Stimulated activated CD4-positive, alpha-beta T cell treated with anti-CD3 and anti-CD28 coated beads, TNF-alpha, amount 100 ng/mL, for 4 hours (primary cell): ENCODE measurements at places on chromosomes 11 and 22.

- DNase-seq, result peak; percentile 60
Measured at GRCh38 chr22:19891317-19892256, 36.9 kb upstream of the GNB1L start.

DNA sequence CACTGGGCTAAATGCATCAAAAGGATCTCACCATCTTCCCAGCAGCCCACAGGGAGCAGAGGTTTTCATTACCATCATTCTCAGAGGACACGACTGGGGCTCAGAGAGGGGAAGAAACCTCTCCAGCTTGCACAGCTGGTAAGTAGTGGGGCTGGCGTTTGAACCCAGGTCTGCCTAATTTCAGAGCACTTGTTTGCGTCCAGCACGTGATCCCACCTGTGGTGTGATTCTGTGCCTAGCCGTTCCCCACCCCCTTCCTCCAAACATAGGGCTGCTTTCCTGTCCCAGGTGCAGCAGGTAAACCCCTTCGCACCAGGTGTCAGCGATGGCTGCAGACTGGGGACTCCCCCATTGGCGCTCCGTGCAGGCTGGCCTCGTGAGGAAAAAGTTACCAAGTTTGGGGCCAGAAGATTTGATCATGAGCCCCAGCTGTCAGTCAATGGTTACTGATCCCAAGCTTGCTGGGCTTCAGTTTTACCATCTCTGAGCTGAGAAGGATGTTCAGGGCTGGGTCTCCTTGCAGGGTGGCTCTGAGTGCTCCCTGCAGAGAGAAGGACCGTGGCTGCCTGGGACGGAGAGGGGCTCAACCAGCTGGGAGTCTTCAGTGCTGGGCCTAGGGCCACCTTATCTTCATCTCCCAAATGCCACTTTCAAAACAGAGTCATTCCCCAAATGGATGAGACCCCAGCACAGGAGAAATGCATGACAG lies 445.6 kb downstream of the TBC1D22A start:
- no peak for DNase-seq

DNA sequence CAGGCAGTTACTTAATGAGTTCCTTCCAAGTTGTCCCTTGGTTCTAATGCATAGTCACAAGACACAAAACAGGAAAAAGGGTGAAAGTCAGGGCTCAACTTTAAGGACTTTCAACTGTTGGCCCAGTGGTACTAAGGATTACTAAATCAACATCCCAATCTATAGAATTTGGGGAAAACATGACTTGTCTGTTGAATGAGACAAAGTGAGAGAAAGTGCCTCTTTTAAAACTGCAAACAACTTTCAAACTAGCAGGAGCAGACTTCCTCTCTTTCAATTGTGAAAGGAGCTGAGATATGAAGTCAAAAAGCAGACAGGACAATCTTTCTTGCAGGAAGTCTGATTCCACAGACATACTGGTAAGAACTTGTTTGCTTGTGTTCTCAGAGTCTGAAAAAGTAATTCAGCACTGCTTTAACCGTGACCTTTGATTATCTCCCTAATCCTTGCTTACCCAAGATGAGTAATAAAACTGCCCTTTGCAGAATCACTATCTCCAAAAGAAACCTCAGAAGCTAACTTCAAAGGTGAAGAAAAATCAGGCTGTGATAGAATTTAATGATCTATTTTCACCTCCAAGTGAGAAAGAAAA lies 960.7 kb upstream of the RAG2 start:
- no peak for DNase-seq

- DNase-seq, result no peak
Measured at GRCh38 chr22:43921370-43921769, 2.2 kb upstream of the PNPLA3 start.

GRCh38 chr11:82080160-82080559 lies 653.5 kb downstream of the FAM181B start:
- no peak for DNase-seq

DNA sequence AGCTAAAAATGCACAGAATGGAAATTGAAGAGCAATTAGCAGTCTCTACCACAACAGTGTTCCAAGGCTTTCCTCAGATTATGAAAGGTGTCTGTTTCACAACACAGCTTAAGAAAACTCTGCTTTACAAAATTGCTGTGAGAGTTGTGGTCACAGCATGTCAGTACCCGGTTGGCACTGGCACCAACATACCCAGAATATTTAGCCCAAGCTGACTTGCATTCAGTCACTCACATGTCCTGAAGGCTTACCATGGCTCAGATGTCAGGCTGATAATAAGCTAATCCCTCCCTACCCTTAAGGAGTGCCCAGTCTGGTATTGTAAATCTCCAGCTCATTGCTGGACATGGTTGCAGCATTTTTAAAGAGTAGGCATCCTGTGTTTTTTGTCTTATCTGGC lies 14.9 kb downstream of the NCR3LG1 start:
- no peak for DNase-seq

- no peak for DNase-seq
Measured at GRCh38 chr11:975827-976226, 50.2 kb downstream of the AP2A2 start.

- DNase-seq, result no peak
Measured at GRCh38 chr11:77019976-77020595, 14.1 kb upstream of the B3GNT6 start.

DNA sequence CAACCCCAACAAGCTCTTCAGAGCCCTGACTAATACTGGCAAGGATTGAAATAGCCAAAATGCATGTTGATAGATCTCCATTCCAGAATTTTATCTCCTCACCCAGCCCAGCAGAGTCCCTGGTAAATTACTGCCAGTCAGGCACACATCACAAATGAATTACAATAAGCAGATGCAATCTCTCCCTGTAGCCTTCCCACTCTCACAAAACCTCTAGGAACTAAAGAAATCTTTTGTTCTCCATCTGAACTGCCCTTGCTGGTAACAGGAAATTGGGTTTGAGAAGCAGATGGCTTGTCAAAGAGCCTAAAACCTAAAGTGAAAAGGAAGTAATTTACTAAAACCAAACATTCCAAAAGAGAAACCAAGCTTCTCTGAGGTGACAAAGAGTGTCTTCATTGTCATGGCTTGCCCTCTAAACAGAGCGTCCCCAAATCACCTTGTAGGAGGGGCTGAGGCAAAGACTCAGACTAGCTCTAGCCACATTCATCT lies 59.5 kb downstream of the FAM168A start:
- no peak for DNase-seq

GRCh38 chr11:28040384-28040783 lies 67.6 kb downstream of the KIF18A start:
- no peak for DNase-seq
